ENCODE measurements at places on chromosomes 12 and 14. TPM values are rescaled to one million over a fixed set of nuclear protein-coding genes. Genes with fewer than 3 reads are reported as not detected.

The TC2N gene
- total RNA-seq: 22.1 TPM

The PRB3 gene
- total RNA-seq: not detected

The HEBP1 gene
- 30.1 TPM for total RNA-seq

The LRTM2 gene
- 0.35 TPM for total RNA-seq

The FAM222A gene
- 5.0 TPM for total RNA-seq

The ACSM4 gene
- total RNA-seq: not detected

The CRACR2A gene
- 1.8 TPM for total RNA-seq

The IAPP gene
- total RNA-seq: not detected

The LRFN5 gene
- total RNA-seq: 15.5 TPM

The IL25 gene
- not detected for total RNA-seq

The RNASE7 gene
- total RNA-seq: 0.18 TPM

The TAS2R42 gene
- total RNA-seq: not detected

The SLC4A8 gene
- total RNA-seq: 3.0 TPM

The LBHD2 gene
- total RNA-seq: not detected

The PRH2 gene
- 0.70 TPM for total RNA-seq

The ALDH1L2 gene
- 1.4 TPM for total RNA-seq

The CIT gene
- total RNA-seq: 37.0 TPM

The HCAR1 gene
- 3.7 TPM for total RNA-seq

The IL22 gene
- not detected for total RNA-seq

The RAPGEF3 gene
- total RNA-seq: 46.5 TPM

The RPS6KA5 gene
- total RNA-seq: 10.6 TPM

The KRT4 gene
- total RNA-seq: 0.29 TPM

The KRT8 gene
- total RNA-seq: 177 TPM

The ZC3H10 gene
- 4.9 TPM for total RNA-seq

The CLEC4C gene
- total RNA-seq: 0.29 TPM

The MAP1LC3B2 gene
- total RNA-seq: 0.29 TPM

The INHBC gene
- 0.41 TPM for total RNA-seq

The PLBD2 gene
- 18.1 TPM for total RNA-seq

The ERP27 gene
- total RNA-seq: 14.0 TPM

The SELPLG gene
- total RNA-seq: 4.8 TPM

The TUNAR gene
- total RNA-seq: 0.23 TPM

The MGAT4C gene
- 3.4 TPM for total RNA-seq

The LIMA1 gene
- total RNA-seq: 62.8 TPM

The SRRM4 gene
- 0.06 TPM for total RNA-seq

The TIMELESS gene
- 15.1 TPM for total RNA-seq

The NTS gene
- 1.2 TPM for total RNA-seq

The KCNA5 gene
- total RNA-seq: 4.6 TPM

The TRAFD1 gene
- 28.0 TPM for total RNA-seq

The EP400 gene
- total RNA-seq: 33.7 TPM

The APPL2 gene
- total RNA-seq: 58.4 TPM

The TMCC3 gene
- total RNA-seq: 23.3 TPM

The ZC2HC1C gene
- 4.5 TPM for total RNA-seq

The NAV3 gene
- total RNA-seq: 46.5 TPM

The TAS2R43 gene
- total RNA-seq: 10.3 TPM

The TPPP2 gene
- 1.8 TPM for total RNA-seq

The PTPRO gene
- total RNA-seq: 85.1 TPM

The TAS2R19 gene
- total RNA-seq: 14.1 TPM

The CMAS gene
- 23.6 TPM for total RNA-seq

The GLI1 gene
- total RNA-seq: 13.4 TPM

The ASIC1 gene
- 3.9 TPM for total RNA-seq

The SIX4 gene
- total RNA-seq: 11.9 TPM

The GDF3 gene
- 0.64 TPM for total RNA-seq

The AJUBA gene
- total RNA-seq: 63.2 TPM
